ENCODE measurements at places on chromosomes 7 and 10. TPM values are rescaled to one million over a fixed set of nuclear protein-coding genes. Genes with fewer than 3 reads are reported as not detected.

Gene NEUROG3
- polyA plus RNA-seq = not detected

Gene NPC1L1
- 0.15 TPM for polyA plus RNA-seq

Gene SLC18A3
- polyA plus RNA-seq = not detected

Gene GRM3
- polyA plus RNA-seq = 0.23 TPM

Gene NPFFR1
- 0.22 TPM for polyA plus RNA-seq

Gene FAM180A
- not detected for polyA plus RNA-seq

Gene HMX3
- not detected for polyA plus RNA-seq

Gene SYT15
- 8.3 TPM for polyA plus RNA-seq

Gene FRG2B
- polyA plus RNA-seq = not detected

Gene OR2F2
- polyA plus RNA-seq = not detected

Gene RBP4
- polyA plus RNA-seq = 0.27 TPM

Gene OR2A7
- polyA plus RNA-seq = 12.7 TPM

Gene HUS1
- 19.1 TPM for polyA plus RNA-seq

Gene PON3
- 1.8 TPM for polyA plus RNA-seq

Gene FAM131B
- polyA plus RNA-seq = 3.0 TPM

Gene DOCK4
- 26.1 TPM for polyA plus RNA-seq

Gene PPP2R2D
- polyA plus RNA-seq = 49.8 TPM

Gene GCK
- 2.7 TPM for polyA plus RNA-seq

Gene LIPK
- not detected for polyA plus RNA-seq

Gene TMEM236
- polyA plus RNA-seq = 0.32 TPM

Gene AKR1C8
- 0.58 TPM for polyA plus RNA-seq

Gene FRMD4A
- polyA plus RNA-seq = 85.2 TPM

Gene MUC12
- polyA plus RNA-seq = 0.46 TPM

Gene OR2A2
- not detected for polyA plus RNA-seq

Gene MAP3K8
- polyA plus RNA-seq = 8.4 TPM

Gene MYH16
- not detected for polyA plus RNA-seq

Gene OR6B1
- polyA plus RNA-seq = not detected

Gene CHAT
- polyA plus RNA-seq = not detected

Gene CRTAC1
- 21.8 TPM for polyA plus RNA-seq

Gene PTPN20
- polyA plus RNA-seq = 2.2 TPM

Gene PAPOLB
- polyA plus RNA-seq = 0.12 TPM

Gene OR13A1
- polyA plus RNA-seq = 0.08 TPM

Gene SFTPD
- polyA plus RNA-seq = 1.5 TPM

Gene LMTK2
- 15.3 TPM for polyA plus RNA-seq

Gene BAMBI
- 46.6 TPM for polyA plus RNA-seq

Gene HACD1
- polyA plus RNA-seq = 15.3 TPM

Gene TMEM120A
- 44.5 TPM for polyA plus RNA-seq

Gene EPHA1
- polyA plus RNA-seq = 4.1 TPM

Gene ADCY1
- 5.5 TPM for polyA plus RNA-seq

Gene ERLIN1
- polyA plus RNA-seq = 60.5 TPM

Gene IL2RA
- 0.07 TPM for polyA plus RNA-seq

Gene ZNF22
- 78.8 TPM for polyA plus RNA-seq

Gene RET
- 2.4 TPM for polyA plus RNA-seq

Gene COBL
- 21.5 TPM for polyA plus RNA-seq

Gene LRRD1
- 0.67 TPM for polyA plus RNA-seq

Gene STEAP4
- 3.3 TPM for polyA plus RNA-seq

Gene SRRM3
- 2.2 TPM for polyA plus RNA-seq

Gene ENTPD1
- polyA plus RNA-seq = 23.3 TPM

Gene CNPY1
- not detected for polyA plus RNA-seq

Gene PNLIPRP2
- polyA plus RNA-seq = not detected

Gene MKX
- 10.2 TPM for polyA plus RNA-seq

Gene HOXA6
- polyA plus RNA-seq = 48.3 TPM

Gene ZC3HAV1L
- polyA plus RNA-seq = 20.3 TPM

Gene DBF4
- 18.7 TPM for polyA plus RNA-seq

Gene TFR2
- 3.5 TPM for polyA plus RNA-seq

Gene MYO1G
- 0.84 TPM for polyA plus RNA-seq

Gene LZTS2
- 49.5 TPM for polyA plus RNA-seq

Gene SPDYE2B
- 0.39 TPM for polyA plus RNA-seq
